Hematopoietic multipotent progenitor cell treated with erythropoietin and hydrocortisone succinate and interleukin-3 and kit ligand, for 17 days (in vitro differentiated cells): ENCODE measurements at places on chromosomes 11 and 22.

- no peak for DNase-seq
These were observed 89.5 kb downstream of the KCNQ1 start for GRCh38 chr11:2534134-2534956.

GRCh38 chr11:69297787-69298266 is 3.9 kb downstream of the MYEOV start:
- DNase-seq = no peak

- DNase-seq = no peak
These were observed 67.2 kb downstream of the PARVA start for GRCh38 chr11:12444601-12445000.

DNA sequence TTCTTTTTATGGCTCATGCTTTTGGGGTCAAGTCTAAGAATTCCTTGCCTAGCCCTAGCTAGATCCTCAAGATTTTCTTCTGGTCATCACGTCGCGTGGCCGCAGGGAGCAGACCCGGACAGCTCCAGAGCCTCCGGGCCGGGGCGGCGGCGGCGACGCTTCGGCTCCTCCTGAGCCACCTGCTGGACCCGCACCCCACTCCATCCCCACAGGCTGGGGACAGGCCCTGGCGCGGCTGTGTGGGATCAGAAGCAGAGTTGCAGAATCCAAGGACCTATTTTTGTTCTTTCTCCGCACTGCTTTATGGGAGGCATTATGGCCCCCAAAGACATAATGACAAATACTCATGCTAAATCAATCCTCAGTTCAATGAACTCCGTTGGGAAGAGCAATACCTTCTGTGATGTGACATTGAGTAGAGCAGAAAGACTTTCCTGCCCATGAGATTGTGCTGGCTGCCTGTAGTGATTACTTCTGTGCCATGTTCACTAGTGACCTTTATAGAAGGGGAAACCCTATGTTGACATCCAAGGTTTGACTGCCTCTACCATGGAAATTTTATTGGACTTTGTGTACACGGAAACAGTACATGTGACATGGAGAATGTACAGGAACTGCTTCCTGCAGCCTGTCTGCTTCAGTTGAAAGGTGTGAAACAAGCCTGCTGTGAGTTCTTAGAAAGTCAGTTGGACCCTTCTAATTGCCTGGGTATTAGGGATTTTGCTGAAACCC is 12.4 kb upstream of the SCARF2 start:
- no peak for DNase-seq

DNA sequence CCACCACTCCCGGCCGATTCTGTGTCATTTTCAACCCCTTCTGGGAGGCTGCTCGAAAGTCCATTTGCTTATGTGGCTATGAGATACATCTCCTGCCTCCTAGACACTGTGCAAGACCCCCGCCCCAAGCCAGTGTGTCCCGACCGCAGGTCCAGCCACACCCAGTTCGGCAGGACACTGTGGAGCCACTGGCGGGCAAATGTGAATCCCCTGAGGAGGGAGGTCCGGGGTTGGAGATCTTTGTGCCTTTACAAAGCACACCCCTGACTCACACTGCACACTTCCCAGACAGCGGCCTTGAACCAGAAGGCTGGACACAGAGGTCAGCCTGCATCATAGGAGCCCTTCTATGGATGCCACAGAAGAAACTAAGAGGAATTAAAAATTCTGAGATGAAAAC is 17.4 kb downstream of the FXYD6 start:
- DNase-seq = no peak

GRCh38 chr22:44955102-44955501 is 54.7 kb downstream of the PHF21B start:
- no peak for DNase-seq

GRCh38 chr11:102172127-102172848 is 62.0 kb downstream of the YAP1 start:
- no peak for DNase-seq

- DNase-seq = no peak
These were observed 111.7 kb downstream of the TEAD1 start for GRCh38 chr11:12785901-12786300.

GRCh38 chr11:124920870-124921609 is 2.0 kb downstream of the HEPN1 start:
- no peak for DNase-seq

GRCh38 chr11:35174666-35175065 is 35.7 kb downstream of the CD44 start:
- no peak for DNase-seq

- DNase-seq = no peak
These were observed 34.6 kb downstream of the EHF start for GRCh38 chr11:34655335-34656008.

DNA sequence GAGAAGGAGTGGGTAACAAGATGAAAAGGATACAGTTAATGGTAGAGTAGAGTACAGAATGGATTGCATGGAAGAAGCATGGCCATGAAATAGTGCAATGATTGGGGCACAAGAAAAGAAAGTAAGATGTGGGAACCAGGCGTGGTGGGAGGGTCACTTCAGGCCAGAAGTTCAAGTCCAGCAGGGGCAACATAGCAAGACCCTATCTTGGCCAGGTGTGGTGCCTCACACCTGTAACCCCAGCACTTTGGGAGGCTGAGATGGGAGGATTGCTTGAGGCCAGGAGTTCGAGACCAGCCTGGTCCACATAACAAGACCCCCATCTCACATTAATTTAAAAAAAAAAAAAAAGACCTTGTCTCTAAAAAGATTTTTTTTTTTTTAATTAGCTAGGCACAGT is 1.4 kb upstream of the C11orf52 start:
- DNase-seq = no peak

GRCh38 chr11:19604679-19605375 is 107.8 kb upstream of the NAV2 start:
- DNase-seq = no peak

DNA sequence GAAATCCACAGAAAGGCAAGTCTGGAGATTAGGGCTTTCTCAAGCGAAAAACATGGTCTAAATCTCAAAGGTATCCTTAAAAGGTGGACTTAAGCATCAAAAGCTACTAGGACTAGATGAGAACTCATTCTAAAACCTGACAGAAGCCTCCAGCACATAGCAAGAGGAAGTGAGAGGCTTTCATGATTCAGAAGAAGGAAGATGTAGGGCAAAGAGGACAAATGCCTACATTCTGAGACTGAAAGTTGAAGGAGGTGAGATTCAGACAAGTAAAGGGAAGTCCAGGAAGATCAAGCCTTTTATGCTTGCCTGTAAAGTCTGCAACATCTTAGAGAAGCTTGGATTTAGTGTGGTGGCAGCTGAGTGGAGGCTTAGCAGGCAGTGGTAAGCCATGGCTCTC is 98.9 kb downstream of the PGR start:
- DNase-seq = no peak

DNA sequence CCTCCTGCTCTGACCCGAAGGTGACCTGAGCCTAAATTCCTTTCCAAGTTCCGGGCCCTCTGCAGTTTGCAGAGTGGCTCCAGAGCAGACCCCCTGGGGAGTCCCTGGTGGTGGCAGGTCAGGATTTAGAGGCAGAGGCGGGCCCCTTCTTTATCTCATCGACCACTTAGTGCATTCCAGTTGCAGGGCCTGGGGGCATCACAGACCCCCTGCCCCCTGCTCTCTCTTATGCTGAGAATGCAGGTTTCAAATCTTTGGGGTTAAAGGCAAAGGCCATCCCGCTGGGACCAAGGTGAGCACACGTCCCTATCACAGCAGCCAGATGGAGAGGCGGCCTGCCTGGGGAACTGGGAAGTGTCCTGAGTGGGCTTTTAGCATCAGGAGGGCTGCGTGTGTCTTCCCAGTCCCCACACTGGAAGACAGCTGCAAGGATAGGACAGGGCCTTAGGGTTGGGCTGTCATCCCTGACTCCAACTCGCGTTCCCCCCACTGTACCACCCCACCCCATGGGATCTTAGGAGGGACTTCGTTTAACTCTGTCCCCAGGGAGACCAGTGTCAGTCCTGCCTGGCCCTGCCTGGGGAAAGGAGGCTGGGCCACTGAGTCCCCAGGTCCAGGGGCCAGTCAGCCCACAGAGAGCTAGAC is 11.3 kb downstream of the DERL3 start:
- DNase-seq = no peak

- DNase-seq = no peak
These were observed 14.4 kb downstream of the C22orf42 start for GRCh38 chr22:32144496-32145274.

DNA sequence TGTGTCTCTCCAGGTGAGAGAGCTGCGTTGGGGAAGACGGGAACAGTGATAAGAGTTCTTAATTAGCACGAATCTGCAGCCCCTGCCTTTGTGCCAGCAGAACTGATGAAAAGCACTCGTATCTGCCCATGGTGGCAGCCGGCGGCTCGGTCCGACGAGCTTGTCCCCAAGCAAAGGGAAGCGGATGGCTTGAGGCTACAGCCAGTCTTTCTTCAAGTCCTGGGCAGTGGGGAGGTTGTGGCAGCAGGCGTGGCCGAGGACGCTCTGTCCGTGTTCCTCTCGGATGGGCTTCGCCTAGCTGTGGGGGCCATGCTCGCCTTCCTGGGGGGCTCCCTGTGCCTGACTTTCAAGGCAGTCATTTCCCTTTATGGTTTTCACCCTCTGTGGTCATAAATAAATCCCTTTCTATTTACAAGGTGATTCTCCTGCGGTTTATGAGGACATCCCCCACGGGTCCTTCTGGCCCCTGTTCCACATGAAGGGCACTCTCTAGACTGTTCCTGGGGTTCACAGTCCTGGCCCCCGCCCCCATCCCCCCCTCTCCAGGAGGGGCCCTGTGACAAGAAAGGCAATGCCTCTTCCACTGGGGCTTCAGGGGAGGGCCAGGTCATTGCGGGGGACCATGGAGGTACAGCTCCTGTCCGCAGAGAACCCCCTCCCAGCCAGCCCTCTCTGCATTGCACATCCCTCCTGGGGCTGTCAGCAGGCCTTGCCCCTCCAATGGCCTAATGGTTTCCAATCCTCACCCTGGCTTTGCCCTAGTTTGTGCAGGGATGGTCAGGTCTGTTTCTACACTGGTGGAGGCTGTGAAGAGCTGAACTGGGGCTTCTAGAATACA is 1212.3 kb downstream of the BRD1 start:
- no peak for DNase-seq

GRCh38 chr11:106202935-106203620 is 125.6 kb downstream of the AASDHPPT start:
- no peak for DNase-seq

GRCh38 chr11:35943713-35944502 is at the start of gene LDLRAD3:
LDLRAD3 (plus strand) TSS chr11:35944062; CDS start chr11:35944099, 37 bp downstream.
- no peak for DNase-seq

DNA sequence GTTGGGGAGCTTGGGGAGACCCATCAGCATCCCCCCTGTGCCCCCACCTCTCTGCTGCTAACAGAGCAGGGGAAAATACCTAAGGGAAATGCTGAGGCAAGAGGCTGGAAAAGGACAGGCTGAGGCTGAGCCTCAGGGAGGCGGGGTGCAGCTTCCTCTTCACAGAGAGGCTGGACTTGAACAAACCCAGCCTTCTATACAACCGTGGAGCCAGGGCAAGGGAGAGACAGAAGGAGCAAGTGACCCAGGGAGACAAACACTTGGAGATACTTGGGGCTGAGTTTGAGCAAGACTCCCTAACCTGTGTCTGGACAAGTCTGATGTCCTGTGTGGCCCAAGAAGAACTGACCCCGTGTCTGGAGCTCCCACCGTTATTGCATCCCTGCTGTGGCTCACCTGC is at the start of gene SLCO2B1:
TSS of gene SLCO2B1 (plus strand) at position 229 of the 400 bp plus-strand sequence. CDS start 275 bp downstream, outside the sequence.
- no peak for DNase-seq

GRCh38 chr11:120877746-120878365 is 146.0 kb upstream of the TBCEL start:
- no peak for DNase-seq

GRCh38 chr11:101126551-101127196 is 2.9 kb downstream of the PGR start:
- no peak for DNase-seq

GRCh38 chr11:119783466-119784400 is 54.7 kb upstream of the NECTIN1 start:
- no peak for DNase-seq

DNA sequence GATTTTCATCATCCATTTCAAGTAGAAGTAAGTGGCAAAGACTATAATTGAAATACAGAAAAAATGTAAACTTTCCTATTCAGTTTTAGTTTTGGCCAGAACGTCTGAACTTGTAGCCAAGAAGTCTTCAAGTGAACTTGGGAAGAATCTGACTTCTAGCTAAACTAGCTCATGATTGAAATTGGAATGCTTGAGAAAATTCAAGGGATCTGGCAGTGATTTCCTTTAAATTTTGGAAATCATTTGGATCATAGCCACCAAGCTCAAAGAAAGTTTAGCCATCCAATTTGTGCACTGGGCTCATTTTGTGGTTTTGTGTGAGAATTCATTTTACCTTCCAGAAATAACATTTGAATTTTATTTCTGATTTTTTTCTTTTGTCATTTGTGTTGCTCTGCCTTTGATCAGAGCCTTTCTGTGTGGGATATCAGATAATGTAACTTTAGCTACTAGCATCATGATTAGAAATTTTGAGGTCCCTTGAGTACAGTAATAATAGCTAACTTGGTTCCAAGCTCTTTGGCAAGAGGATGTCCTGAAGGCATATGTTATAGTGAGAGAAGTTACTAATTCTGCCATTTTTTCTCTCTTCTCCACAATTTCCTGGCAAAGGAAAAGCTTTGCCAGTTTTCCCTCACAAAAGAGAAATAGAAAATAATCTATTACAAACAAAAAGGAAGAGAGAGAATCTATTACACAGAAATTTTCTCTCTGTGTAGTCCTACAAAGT is 2123.7 kb upstream of the RAG2 start:
- DNase-seq = no peak

- DNase-seq = no peak
These were observed at the start of gene OTOG for GRCh38 chr11:17547051-17547577. OTOG (plus strand) TSS chr11:17547259; CDS start chr11:17547373, 114 bp downstream.

DNA sequence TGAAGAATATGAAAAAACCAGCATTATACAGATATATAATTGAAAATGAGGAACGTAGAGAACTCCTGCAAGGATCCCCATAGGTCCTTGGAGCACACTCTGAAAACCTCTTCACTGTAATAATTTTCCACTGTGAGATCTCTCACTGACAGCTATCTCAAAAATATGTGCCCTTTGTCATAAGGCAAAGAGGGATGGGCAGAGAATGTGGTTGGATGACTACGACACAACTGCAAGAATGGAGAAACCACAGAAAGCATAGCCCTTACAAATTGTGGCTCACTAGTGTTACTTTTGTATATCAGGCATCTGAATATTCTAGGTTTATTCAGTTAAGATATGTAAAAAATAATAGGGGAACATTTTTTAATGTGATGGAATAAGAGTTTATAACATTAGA is 7.9 kb upstream of the CTSC start:
- DNase-seq = no peak

DNA sequence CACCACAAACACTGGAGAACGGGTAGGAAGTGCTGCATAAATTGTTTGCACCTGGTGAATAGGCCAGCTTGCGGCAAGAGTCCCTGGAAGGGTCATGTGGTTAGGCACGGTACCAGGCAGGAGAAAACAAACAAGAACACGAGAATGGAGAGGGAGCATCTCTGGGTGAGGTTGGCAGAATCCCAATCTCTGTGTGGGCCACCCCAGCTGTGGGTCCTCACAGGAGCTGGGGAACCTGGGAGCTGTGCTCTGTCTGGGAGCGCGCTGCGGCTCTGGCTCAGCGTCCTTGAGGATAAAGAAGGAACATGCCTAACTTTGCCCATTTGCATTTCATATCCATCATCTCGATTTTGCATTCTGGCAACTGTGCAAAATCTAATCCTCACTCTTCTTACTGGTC is 46.1 kb upstream of the JAM3 start:
- no peak for DNase-seq
